Hematopoietic multipotent progenitor cell treated with erythropoietin and hydrocortisone succinate and interleukin-3 and kit ligand, for 4 days (in vitro differentiated cells): ENCODE measurements at places on chromosomes 1 and 21.

DNA sequence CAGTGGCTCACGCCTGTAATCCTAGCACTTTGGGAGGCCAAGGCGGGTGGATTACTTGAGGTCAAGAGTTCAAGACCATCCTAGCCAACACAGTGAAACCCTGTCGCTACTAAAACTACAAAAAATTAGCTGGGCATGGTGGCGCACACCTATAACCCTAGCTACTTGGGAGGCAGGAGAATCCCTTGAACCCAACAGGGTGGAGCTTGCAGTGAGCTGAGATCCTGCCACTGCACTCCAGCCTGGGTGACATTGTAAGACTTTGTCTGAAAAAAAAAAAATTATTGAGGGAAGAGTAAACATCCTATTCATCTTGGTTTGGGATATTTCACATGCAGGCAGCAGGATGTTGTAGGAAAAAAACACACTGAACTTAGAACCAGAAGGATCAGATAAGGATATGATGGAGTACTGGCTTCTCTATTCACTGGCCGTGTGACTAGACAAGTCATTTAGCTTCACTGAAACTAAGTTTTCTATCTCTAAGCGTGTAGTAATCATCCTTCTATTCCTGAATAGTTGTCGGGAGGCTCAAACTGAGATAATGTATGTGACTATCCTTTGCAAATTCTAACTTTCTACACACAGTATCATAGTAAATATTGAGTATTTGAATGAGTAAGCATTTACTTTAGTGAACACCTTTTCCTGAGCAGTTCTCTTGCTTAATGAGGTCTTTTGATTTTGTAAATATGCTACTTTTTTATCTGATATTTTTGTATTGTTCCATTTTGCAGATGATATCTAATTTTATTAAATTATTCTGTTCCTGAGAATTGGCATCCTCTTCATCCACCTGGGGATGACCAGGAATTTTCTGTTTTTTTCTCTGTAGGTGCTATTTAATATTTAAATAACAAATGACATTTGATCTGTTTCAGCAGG, 18.2 kb downstream of the CAP1 start:
- no peak for DNase-seq

DNA sequence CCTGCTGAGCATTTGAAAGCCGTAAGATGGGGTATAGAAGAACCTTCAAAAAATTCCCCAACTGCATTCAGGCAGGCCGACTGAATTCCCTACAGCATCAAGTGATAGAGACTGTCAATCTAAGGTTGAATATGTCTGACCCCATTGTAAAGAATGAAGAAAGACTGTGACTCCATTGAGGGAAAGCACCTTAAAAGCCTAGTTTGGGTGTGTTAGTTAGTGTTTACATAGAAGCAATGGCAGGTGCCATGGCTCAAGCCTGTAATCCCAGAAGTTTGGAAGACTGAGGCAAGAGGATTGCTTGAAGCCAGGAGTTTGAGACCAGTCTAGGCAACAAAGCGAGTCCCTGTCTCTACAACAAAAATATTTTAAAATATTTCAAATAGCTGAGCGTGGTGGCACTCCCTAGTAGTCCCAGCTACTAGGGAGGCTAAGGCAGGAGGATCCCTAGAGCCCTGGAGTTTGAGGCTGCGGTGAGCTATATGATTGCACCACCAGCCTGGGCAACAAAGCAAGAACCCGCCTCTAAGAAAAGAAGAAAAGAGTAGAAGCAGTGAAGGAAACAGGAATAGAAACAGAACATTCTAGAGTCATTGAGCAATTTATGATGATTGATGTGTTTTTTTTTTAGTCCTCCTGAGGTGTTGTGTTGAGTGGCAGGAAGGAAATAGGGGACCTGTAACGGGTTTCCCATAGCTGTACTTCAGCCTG, 15.4 kb downstream of the POLR3GL start:
- DNase-seq = peak; percentile 58

- DNase-seq = peak; percentile 68
Measured at GRCh38 chr1:7616076-7616832, 154.8 kb upstream of the VAMP3 start.

GRCh38 chr1:88609051-88609450, 75.0 kb upstream of the PKN2 start:
- peak; percentile 5 for DNase-seq

- no peak for DNase-seq
Measured at GRCh38 chr21:45499201-45499750, 43.0 kb downstream of the SLC19A1 start.

DNA sequence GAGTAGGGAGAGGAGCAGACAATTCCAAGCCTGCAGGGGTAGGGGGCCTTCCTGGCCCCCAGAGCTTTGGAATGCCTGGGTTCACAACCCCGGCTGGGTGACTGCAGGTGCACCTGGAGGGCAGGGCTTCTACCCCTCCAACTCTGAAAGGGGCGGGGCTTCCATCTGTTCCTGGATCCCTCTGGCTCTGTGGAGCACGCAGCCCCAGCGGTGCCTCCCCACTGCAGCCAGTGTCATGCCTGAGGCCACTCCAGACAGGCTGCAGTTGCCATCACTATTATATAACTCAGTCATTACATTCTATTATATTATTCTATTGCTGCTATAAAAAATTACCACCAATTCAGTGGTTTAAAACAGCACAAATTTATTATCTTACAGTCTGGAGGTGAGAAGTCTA, 12.5 kb upstream of the FNBP1L start:
- DNase-seq = no peak

DNA sequence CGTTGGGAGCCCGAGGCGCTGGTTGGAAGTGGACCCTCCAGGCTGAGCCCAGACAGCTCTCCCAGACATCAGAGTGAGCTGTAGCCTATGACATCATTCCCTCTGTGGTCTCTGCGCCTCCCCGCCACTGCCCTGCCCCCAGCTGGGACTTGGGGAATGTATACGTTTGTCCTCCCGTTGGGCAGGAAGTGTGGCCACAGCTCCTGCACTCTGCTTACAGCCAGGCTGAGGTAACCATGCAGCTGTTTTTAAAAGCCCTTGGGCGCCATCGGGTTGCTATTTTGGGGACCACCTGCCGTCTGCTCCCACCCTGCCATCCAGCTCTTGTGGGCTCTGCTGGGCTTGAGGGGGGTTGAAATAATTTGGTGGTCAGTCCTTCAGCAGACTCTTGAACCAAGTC, 7.8 kb downstream of the VASH2 start:
- peak; percentile 17 for DNase-seq

DNA sequence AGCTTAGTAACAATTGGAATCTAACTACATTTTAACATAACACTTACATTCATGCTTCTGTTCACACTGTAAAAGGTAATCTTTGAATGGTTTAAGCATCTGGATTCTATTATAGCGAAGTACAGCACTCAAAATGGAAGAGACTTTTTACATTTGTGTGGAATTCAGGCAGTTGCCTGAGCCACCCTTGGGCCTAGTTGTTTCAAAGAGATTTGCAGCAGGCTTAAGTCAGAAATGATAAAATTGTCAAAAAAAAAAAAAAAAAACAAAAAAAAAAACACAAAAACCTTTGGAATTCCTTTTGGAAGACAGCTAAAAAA, 199.9 kb downstream of the LYPLAL1 start:
- no peak for DNase-seq

GRCh38 chr1:92273039-92273438, 25.7 kb downstream of the GLMN start:
- DNase-seq = no peak

DNA sequence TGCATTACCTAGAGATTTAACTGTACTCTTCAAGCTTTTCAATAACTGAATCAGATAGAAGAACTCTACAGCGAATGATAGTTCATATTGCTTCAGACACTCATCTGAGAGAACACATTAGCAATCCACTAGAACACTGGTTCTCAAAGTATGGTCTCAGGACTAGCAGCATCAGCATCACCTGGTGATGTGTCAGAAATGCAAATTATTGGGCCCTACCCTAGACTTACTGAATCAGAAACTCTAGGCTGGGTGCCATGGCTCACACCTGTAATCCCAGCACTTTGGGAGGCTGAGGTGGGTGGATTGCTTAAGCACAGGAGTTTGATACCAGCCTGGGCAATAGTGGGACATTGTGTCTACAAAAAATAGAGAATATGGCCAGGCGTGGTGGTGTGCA, 24.9 kb upstream of the GLIS1 start:
- no peak for DNase-seq

- DNase-seq = peak; percentile 54
Measured at GRCh38 chr1:186146974-186147373, 228.1 kb downstream of the TPR start.

DNA sequence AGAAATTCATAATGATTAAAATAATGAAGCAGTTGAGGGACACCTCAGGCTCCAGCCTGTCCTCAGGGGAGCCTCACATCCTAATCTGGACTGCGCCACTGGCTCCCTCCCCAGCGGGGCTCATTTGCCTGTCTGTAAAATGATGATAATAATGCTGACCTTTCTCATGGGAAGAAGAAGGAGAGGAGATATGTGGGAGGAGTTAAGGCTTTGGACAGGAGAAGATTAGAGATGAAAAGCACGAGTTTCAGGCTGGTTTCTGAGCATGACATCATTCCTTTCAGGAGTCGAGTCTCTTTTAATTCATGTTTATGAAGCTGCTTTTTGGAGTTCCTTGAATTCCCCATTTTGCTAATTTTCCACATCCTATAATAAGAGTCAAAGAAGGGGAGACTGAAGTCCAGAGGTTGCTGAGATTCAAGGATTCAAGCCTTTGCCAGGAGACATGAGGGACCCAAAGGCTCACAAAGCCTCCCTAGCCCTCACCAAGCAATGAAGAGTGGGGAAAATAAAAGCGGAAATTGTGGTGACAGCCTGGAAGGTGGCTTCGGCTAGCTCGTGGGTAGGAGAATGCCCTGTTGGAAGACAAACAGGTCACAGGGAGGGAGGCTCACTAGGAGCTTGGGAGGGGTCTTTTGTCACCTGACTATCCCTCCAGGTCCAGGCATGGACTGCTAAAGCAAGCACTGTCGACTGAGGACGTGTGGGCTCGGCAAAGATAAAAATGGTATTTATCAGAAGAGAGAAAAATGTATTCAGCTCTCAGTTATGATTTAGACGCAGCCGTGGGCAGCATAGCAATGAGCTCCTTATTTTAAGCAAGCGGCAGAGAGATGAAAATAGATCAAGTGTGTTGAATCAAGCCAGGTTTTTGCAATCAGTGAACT, 27.5 kb upstream of the STMN1 start:
- DNase-seq = peak; percentile 81

DNA sequence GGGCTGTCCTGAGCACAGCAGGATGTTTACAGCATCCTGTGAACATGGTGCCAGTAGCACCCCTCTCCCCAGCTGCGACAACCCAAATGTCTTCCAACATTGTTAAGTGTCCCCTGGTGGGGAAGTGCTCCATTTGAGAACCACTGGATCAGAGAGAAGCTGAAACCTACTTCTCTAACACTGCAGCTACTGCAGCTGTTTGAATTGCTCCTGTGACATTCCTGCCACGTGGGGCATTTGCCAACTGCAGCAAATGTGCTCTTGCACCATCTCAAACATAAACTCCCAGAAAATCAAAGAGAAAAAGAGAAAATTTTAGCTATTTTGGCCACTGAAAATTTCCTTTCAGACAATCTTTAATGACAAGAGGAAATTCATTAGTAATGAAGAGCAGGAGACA, 11.0 kb downstream of the SLC2A5 start:
- DNase-seq = no peak

DNA sequence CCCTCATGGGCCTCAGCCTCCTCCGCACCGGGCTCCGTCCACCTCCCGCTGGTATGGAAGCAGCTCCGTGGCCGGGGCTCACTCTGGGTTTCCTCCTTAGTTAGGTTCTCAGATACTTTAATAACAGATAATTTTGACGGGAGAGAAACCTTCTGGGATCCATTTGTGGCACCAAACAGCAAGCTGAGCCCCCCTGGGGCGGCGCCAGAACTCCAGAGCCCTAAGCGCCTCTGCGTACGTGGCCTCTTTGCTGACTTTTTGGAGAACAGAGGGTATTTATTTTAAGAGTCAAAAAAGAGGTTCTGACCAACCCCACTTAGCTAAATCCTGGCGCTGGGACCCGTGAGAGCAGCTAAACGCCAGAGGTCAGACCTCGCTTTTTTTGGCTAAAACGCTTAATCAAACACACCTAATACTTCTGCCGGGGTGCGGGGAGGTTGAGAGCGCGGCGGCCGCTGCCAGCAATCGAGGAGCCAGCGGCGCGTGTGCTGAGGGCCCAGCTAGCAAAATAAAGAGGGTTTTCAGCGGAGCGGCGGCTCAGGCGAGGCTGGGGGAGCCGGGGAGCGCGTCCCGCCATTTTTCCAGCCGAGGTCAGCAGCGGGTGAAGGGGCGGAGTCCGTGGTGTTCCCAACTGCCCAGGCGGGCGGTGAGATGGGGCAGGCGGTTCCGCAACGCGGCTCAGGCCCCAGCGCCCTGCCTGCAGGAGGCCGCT, 171.7 kb downstream of the PRDM16 start:
- DNase-seq = no peak

DNA sequence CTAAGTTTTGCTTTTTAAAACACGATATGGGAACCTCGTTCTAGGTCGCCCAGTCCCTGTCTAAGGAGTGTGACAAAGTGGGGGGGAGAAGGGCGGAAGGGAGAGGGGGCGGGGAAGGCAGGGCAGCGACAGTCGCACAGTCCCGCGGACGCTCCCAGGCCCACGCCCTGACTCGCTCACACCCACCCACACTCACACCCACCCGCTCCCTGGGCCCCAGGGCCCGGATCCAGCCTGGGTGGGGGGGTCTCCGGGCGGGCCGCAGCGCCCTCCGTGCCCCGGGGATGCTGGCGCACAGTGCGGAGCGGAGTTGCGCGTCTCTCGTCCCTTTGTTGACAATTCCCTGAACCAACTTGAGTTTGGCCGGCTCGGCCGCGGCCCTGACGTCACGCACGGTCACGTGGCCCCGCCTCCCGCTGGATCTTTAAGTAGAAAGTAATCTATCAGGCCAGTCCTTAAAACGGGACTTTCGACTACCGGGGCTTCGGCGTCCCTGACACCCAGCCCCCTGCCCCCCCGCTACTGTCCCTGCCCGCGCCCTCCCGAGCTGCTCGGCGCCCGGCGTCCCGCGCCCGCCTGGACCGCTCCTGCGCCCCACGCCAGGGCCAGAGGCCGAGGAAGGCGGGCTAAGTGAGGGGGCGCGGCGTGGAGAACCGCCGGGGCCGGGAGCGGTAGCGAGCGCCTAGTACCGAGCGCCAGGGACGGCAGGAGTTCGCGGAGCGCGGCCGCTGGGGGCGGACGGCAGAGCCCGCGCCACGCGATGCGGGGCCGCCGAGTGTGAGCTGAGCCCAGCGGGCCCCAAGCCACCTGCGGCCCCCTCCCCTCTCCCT, at the start of gene FOXD3:
FOXD3 (plus strand) TSS at position 454 of the 830 bp plus-strand sequence. CDS start 492 bp downstream, outside the sequence.
- peak; percentile 63 for DNase-seq

GRCh38 chr1:174206148-174206836, 47.0 kb downstream of the RABGAP1L start:
- DNase-seq = peak; percentile 14

- DNase-seq = no peak
Measured at GRCh38 chr1:233111731-233112130, 161.3 kb downstream of the NTPCR start.

GRCh38 chr1:159829822-159830465, 3.3 kb downstream of the SLAMF8 start:
- no peak for DNase-seq

- DNase-seq = no peak
Measured at GRCh38 chr1:9086045-9086444, 16.6 kb upstream of the SLC2A5 start.
